ENCODE measurements at places on chromosomes 12 and 14.

- no peak for DNase-seq
Observed at GRCh38 chr12:28575593-28576205, 385.4 kb downstream of the CCDC91 start.

DNA sequence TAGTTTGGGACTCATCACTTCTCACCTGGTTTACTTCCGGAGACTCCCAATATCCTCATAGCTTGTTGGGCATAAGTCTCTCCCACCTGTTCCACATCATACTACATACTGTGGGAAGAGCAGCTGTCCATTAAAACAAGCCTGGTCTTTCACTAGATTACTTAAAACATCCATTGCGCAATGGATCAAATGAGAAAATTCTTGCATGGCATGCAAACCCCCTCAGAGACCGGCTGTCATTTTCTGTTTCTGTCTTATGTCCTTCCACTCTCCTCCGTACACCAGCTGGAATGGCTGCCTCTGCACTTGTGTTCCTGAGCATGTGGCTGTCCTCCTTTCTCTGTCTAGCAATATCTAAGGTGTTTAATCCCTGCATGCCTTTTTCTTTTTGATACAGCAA, 265.6 kb downstream of the TMEM117 start:
- no peak for DNase-seq

- DNase-seq = no peak
Observed at GRCh38 chr12:116939734-116940133, 29.0 kb downstream of the FBXW8 start.

- no peak for DNase-seq
Observed at GRCh38 chr14:64659366-64659765, 44.9 kb upstream of the PLEKHG3 start.

DNA sequence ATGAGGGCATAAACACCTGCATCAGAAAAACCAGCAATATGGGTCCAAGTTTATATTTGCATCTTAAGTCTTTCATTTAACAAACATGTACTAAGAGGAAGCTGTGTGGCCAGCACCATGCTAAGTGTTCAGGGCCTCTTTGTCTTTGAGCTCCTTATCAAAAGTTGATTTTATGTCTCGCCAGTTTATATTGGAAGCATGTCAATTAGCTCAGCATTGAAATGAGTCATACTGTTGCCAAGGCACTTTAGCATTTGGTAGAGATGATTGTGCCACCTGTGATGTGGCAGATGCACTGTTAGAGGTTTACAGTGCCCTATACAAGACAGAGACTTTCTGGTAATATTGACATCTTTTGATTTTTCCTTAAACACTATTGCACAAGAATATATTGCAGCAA, 68.5 kb downstream of the BHLHE41 start:
- no peak for DNase-seq

GRCh38 chr12:120252071-120252906, 13.2 kb downstream of the PXN start:
- no peak for DNase-seq

DNA sequence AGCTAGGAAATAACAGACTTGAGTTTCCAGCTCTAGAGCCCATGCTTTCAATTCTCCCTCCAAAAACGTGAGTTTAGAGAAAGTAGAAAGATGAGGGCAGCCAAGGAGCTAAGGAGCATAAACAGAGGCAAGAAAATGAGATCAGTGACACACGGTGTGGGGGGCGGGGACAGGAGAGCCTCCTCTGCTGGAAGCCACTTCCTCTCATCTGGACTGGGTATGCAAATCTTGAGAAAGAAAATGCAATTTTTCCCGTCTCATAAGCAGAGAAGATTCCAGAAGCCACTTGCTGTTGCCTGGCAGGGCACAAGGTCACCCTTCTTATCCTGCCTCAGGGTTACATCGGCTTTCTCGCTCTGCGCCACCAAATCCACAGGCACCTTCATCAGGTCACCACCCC, 6.0 kb downstream of the OR10P1 start:
- no peak for DNase-seq

DNA sequence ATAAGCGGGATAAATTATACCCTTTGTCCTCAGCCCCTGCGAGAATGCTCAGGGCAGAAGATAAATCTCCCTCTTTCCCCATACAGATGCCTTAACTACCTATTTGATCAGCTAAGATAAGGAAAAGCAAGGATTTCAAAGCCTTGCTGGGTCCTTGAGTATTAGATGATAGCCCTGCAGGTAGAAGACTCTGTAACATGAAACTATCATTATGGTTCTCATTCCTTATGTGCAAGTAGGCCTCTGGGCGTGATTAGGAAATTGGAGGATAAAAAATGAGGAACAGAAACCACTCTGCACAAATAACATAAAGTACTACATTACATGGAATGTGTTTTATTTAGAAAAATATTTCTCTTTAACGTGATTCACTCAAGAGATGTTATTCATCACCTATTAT, 14.5 kb upstream of the WDR89 start:
- no peak for DNase-seq

DNA sequence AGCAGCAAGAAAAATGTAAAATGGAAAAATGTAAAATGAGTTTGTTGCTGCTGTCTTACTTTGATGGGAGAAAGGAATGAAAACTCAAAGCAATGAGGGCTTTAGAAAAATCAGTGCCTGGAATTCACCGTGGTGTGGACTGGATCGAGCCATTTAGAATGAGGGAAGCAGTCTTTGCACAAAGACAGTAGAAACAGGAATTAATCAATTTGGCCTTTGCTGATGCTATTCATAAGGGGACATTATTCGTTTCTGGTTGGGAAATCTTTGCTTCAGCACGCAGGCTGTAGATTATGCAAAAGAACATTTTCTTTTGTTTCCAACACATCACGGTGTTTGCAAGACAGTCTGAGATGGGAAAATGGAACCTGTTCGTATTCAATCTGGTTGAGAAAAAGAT, 6.9 kb upstream of the TUNAR start:
- DNase-seq = no peak

GRCh38 chr14:99347561-99347960, 75.6 kb upstream of the BCL11B start:
- DNase-seq = no peak

DNA sequence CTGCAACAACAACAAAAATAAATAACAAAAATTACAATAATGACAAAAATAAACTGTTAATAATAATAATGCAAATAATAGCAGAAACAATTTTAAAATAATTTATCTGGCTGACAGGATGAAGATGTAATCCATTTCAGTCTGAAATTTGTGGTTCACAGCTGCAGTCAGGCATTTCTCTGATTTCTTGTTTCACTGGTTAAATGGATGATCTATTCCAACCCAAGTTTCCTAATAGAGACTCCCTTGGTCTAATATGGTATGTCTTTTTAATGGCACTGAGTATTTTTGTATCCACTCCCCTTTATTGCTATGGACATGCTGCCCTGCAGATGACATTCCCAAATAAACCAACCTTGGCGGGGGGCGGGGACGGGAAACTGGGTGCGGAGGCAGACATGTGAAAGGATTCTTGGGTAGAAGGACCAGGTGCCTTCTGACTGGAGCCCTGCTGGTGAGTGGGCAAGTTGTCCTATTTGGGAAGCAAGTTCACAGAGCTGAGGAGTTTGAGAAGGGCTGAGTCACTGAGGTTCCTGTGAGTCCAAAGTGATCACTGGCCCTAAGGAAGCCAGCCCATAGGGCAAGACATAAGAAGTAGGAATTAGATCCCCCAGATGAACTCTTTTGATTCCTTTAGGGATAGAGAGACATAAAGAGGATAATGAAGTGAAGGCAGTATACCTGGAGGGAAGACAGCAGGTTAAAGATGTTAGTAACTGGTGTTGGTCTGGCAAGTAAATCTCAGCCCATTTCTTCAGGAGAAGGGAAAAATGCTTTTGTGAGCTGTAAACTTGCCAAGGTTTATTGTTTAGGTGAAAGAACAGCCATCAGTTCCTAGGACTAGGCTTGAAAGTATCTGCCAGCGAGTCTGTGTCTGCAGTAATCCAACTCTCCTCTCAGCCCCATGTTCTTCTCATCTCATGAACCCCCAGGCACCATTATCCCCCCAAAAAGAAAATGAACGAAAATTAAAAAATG, 14.5 kb downstream of the FOXG1 start:
- DNase-seq = no peak

DNA sequence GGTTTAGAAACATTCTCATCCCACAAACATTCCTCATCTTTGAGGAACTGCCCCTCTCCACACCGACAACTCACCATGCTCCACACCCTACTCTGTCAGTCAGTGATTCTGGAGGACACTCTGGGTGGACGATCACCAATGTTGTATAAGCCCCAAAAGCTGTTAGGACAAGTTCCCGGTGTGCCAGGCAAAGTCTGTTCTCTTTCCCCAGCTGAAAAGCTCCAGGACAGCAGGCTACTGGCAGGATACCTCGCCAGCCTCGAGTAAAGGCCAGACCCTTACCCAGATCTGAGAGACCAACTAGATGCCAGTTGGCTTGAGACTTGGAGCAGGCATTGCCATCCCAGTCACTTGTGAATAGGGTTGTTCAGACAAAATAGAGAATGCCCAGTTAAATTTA, 12.0 kb downstream of the KRT5 start:
- DNase-seq = no peak

DNA sequence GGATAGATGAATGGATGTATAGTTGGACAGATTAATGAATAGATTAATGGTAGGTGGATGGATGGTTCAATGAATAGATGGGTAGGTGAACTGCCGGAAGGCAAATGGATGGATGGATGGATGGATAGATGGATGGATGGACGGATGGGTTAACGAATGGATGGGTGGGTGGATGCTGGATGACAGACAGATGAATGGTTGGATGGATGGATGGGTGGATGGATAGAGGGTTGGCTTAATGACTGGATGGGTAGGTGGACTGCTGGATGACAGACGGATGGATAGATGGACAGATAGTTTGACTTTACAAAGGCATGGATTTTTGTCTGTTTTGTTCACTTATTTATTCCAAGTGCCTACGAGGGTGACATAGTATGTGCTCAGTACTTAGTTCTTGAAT, 64.4 kb downstream of the WSCD2 start:
- DNase-seq = no peak

- no peak for DNase-seq
Observed at GRCh38 chr14:85332401-85332800, 197.5 kb upstream of the FLRT2 start.

- no peak for DNase-seq
Observed at GRCh38 chr12:94191023-94191422, 42.6 kb downstream of the PLXNC1 start.

GRCh38 chr12:111741235-111741812, 25.4 kb upstream of the ALDH2 start:
- no peak for DNase-seq

GRCh38 chr14:97382616-97383226, 585.5 kb downstream of the VRK1 start:
- DNase-seq = no peak

GRCh38 chr12:107200394-107200793, 107.0 kb upstream of the CRY1 start:
- no peak for DNase-seq

- no peak for DNase-seq
Observed at GRCh38 chr12:84135586-84136279, 776.9 kb downstream of the SLC6A15 start.

- no peak for DNase-seq
Observed at GRCh38 chr12:904010-904414, 45.5 kb downstream of the RAD52 start.

DNA sequence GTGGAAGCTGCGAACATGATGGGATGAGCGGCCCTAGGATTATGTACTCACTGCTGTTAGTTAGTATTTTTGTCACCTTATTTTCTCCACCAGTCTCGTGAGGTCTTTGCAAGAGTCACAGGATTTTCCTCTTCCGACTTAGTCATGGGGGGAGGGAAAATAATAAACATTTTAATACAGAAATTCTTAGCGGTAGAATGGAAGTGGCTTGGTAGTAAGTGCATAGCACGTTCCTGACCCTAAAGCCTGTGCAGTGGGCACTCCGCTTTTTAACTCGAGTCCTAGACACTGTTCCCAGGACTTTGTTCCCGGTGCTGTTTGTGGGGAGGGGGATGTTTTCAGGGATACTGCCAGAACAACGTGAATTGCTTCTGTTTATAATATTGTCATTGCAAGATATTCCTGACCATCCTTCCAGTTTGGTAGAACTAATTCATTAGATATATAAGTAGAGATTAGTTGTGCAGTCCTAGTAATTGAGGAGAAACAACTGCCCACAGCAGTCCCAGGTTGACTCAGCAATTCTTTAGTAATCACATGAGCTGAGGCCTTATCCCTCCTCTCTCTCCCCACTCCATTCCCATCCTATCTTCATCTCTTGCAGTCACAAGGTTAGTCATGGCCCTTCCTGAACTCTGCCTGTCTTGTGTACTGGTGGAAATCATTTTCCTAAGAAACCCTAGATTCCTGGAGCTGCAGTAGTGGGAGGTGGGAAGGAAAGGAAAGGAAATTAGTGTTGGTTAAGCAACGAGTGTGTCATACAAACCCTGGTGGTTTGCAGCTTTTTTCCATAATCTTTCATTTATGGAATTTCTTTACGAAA, 799 bp downstream of the SLC38A6 start:
- DNase-seq = no peak

DNA sequence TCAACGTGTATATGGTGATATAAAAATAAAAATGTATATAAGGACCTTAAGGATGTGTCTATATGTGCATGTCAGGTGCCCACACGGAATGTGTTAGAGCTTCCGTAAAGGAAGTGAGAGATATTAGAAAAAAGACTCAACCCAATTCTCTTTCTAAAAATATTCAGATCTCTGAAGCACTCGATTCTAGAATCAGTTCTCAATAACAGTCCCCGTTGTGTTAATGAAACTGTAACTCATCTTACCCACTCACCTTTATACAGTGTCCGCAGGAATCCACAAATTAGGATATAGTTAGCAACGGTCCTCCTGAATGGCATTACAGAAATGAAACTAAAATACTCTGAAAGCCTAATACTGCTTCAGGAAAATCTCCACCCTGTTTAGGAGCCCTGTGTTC, 29.3 kb downstream of the GRIN2B start:
- no peak for DNase-seq

DNA sequence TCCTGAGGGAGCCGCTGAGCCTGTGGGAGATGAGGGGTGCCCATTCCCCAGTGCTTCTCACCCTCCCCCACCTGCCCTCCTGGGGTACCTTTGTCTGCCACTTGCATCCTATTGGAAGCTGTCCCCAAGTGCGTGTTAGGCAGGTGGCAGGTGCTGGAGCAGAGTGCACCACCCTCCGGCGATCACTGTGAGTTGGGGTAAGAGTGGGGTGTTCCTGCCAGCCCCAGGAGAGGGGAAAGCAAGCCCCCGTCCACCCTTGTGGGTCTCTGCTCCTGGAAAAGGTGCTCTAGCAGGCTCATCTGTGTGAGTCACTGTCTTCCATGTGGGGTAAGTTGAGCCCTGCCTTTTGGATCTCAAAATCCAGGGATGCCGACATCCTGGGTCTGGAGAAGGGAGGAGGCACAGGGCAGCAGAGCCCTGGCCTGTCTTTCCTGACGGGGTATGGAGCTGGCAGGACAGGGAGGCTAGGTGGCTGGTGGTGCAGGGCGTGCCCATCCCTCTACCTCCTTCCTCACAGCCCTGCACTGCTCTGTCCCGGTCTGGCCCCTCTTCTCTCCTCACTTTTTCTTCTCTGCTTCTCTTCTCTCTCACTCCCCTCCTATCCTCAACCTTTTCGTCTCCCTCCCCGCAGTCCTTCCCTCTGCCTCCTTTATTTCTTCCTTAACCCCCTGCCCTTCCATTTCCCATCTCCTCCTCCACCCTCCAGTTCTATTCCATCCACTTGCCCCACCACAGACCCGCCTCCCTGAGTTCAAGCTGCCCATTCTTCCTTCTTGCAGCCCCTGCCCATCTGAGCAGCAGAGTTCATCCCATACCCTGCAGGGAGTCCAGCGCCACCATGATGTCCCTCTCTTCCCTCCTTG, 20.1 kb upstream of the KRT7 start:
- no peak for DNase-seq

- DNase-seq = no peak
Observed at GRCh38 chr14:98997526-98998205, 274.3 kb downstream of the BCL11B start.

GRCh38 chr12:128981971-128982533, 128.8 kb downstream of the GLT1D1 start:
- DNase-seq = no peak

Data from GM12864 (cell line).